ENCODE measurements at places on chromosomes 6 and 20.

DNA sequence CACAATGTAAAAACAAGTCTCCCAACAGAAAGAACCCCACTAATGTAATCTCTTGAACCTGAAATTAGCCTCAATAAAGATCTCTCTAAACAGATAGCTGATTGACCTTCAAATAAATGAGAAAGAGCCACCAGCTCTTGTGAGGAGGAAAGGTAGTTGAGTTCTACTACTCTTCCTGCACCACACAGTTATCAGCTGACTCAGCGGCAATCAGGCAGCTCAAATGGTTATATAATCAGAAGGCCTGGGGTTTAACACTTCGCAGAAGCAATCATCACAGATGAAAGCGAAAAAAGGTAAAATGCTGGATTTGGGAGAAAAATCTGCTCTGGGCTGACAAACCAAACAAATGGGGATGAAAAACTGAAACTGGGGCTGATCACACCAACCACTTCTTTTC, 91.8 kb downstream of the CHD6 start:
- no peak for DNase-seq

DNA sequence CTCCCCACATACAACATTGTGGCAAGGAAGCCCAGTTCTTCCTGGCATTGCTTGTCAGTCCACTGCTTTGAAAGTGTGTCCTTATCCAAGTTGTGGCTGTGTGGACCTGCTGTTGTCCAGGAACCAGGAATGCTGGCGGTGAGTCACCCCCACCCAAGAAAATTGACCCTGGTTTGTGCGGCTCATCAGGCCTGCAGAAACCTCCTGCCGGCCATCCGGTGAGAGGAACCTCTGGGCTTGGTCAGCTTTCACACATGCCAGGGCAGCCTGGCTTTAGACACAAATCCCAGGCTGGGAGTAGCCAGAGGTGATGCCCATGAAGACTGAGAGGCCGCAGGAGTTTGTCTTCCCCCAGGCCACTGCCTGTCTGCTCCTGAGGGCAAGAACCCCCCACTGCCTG, 223.6 kb downstream of the TTLL2 start:
- DNase-seq, result no peak

- DNase-seq, result no peak
These were observed 3.3 kb upstream of the TREM1 start for GRCh38 chr6:41289815-41290214.

DNA sequence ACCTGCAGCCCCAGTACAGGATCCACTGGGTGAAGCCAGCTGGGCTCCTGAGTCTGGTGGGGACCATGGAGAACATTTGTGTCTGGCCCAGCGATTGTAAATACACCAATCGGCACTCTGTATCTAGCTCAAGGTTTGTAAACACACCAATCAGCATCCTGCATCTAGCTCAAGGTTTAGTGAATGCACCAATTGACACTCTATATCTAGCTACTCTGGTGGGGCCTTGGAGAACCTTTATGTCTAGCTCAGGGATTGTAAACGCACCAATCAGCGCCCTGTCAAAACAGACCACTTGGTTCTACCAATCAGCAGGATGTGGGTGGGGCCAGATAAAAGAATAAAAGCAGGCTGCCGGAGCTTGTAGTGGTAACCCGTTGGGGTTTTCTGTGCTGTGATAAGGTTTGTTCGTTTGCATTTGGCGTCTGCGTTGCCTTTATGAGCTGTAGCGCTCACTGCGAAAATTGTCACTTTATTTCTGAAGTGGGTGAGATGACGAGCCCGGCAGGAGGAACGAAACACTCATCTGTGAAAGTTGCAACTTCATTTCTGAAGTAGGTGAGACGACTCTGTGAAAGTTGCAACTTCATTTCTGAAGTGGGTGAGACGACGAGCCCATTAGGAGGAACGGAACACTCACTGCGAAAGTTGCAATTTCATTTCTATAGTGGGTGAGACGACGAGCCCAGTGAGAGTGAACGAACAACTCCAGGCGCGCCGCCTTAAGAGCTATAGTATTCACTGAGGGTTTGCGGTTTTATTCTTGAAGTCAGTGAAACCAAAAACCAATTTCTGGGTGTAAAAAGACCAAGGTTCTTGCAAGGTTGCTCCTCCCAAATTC, 31.1 kb downstream of the SERPINB6 start:
- peak; percentile 85 for DNase-seq

DNA sequence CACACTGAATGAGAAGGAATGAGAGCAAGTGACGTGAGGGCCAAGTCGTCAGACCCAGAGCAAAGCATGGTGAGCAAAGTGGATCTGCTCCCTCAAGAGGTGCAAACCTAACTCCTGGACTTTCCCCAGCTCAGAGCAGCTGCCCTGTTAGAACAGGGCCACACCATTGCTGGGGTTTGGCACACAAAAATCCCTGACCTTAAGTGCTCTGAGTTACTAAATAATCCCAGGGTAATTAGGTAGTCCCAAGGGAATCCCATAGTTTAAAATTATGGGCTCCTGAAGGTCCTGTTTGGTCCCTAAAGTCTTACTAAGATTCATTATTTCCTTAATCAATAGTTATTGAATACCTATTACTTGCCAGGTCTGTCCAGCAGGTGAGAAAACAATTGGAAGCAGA, 165.1 kb upstream of the TNFAIP3 start:
- DNase-seq, result no peak

DNA sequence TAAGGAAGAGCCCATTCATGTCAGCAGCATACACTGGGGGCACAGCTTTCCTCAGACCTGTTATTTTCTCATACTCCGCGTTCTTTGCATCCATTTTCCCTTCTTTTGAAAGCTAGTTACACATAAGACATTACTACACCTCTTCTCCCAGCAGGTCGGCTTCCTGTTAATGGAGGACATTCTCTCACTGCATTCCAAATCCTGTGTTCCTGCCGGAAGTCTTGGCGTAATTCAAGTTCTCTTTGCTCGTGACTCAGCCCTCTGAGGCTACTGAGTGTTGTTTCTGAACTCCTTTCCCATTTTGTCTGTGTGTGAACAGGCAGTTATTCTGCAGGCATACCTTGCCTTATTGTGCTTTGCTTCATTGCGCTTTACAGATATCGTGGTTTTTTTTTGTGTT, 97.5 kb upstream of the ZBTB24 start:
- DNase-seq, result no peak

Data from GM10248 (cell line).